ENCODE measurements at places on chromosomes 5 and 9.

DNA sequence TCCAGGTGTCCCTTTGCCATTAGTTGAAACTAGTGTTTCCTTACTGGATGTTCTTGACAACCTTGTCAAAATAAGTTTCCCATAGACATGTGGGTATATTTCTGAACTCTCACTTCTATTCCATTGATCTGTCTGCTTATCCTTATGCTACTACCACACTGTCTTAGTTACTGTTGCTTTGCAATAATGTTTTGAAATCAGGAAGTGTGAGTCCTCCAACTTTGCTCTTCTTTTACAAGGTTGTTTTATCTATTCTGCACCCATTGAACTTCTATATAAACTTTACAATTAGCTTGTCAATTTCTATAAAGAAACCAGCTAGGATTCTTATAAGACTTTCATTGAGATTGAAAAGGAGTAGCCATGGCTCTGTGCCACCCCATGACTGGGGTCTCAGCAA is 24.3 kb downstream of the CD14 start:
- no peak for DNase-seq

DNA sequence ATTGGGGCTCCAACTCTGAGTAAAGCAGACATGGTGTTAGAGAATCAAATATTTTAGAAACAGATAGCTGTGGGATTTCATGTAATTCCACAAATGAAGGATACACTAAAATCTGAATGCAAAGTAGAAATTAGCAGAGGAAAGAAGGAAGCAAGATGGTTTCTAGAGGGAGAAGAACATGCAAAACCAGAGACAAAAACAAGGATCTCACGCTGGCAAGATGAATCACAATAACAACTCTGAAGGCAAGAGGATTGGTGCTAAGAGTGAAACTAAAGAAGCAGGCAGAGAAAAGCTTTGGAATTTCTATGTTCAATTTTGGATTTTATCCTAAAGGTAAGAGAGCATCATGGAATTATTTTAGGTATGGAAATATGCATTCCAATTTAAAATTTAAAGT is 857.2 kb upstream of the COX7C start:
- DNase-seq = no peak

DNA sequence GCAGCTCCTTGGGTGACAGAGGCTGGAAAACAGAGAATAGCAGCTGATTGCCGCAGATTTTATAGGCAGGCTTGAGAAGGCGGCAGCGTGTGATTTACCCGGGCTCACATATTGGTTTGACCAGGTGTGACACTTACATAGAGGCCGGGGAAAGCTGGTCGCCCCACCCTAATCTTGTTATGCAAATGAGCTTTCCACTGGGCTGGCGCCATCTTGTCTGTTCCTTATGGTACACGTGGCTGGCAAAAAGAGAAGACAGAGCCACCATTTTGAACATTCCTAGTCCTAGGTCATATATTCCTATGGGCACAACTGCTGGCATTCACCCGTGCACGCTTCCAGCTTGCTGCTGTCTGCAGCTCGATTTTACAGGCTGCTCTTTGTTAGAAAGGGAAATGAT is 11.3 kb upstream of the SPZ1 start:
- DNase-seq = no peak

GRCh38 chr9:136516191-136516654 is 29.6 kb downstream of the NOTCH1 start:
- DNase-seq = no peak

DNA sequence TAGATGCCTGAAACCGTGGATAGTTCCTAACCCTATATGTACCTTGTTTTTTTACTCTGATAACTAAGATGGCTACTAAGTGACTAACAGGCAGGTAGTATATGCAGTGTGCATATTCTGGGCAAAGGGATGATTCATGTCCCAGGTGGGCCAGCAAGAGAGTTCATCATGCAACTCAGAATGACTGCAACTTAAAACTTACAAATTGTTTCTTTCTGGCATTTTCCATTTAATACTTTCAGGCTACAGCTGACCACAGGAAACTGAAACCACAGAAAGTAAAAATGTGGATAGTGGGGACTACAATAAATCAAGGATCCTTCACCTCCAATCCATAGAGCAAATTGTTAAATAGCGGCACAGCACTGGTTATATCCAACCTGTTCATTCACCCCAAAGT is 30.7 kb upstream of the VCAN start:
- no peak for DNase-seq

- DNase-seq = no peak
These were observed 13.9 kb upstream of the HAND1 start for GRCh38 chr5:154491941-154492340.

- DNase-seq = no peak
These were observed 150.6 kb upstream of the IQGAP2 start for GRCh38 chr5:76252437-76252836.

DNA sequence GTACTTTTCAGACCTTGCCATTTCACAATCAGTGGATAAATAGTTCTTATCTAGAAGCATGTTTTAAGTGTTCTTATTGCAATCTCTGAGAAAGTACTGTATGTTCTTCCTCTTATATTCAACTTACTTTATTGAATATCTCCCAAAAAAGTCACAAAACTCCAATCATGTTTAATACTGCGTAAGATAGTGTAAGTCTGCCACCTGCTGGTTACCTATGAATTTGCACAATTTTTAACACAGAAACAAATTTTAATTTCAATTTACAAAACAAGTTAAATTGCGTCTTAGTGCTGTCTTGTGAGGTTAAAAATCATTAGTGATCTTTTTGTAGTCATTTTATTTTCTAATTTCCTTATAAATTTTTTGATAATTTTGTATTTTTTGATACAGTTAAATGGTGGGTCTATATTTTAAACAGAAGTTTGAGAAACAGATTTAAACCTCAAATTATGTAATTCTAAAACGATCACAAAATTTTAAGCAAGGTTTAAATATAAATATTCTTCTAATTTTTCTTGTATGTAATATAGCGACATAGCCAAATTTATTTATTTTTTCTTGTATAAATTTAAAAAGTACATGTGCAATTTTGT is 115.8 kb downstream of the EMB start:
- DNase-seq = no peak

DNA sequence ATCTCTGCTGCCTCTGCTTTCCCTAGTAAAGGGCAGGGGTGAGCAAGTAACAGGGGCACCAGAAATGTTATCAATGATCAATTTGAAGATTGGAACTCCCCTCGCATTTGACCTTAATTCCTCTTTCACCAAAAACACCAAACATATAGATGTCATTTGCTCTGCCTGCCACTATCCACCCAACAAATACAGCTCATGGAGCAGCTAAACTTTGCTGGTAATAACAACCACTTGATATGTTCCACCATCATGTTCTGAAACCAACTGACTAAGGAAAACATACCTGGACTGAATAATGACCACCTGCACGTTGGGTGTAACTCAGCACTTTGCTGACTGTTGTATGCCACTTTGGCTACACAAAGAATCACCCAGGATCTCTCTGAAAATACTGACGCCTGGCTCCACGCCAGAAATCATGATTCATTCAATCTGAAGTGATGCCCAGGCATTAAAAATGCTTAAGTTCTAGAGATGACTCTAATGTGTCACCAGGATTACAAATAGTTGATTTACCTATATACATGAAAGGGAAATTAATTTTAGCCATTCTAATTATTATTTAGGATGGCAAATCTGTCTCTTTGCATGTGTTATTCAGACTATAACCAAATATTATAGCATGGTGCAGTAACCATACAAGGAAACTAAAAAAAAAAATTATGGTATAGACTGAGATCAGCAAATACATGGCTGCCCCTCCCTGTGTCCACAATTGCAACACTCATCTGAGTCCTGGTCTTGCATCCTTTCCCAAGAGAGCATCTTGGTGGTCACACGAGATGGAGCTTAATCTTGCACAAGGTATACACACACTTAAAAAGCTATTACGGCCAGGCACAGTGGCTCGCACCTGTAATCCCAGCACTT is 43.1 kb upstream of the TTC39B start:
- no peak for DNase-seq

DNA sequence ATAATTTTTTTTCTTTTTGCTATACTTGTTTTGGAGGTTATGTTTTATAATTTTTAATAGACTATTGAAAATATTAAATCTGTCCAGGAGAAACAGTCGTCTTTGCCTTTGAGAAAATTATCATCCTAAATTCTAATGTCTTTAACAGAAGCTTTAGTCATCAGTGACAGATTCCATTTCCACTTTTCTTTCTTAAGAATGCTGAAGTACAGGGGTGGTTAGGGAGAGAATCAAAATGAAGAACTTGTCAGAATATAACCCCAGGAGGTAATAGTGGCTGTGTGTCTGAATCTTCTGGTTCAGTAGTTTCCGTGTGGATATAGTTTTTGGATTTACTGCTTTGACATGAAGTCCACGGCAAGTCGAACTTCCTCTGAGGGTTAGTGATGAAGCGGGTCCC is 111.8 kb downstream of the DAPK1 start:
- DNase-seq = no peak

GRCh38 chr5:141650851-141651727 is at the start of gene FCHSD1:
FCHSD1 (minus strand) TSS chr5:141651418; CDS start chr5:141651368, 50 bp downstream.
- peak; percentile 70 for DNase-seq

- DNase-seq = no peak
These were observed 74.3 kb downstream of the NLN start for GRCh38 chr5:65796269-65796668.

GRCh38 chr5:135476615-135477581 is 24.7 kb upstream of the TIFAB start:
- DNase-seq = no peak

DNA sequence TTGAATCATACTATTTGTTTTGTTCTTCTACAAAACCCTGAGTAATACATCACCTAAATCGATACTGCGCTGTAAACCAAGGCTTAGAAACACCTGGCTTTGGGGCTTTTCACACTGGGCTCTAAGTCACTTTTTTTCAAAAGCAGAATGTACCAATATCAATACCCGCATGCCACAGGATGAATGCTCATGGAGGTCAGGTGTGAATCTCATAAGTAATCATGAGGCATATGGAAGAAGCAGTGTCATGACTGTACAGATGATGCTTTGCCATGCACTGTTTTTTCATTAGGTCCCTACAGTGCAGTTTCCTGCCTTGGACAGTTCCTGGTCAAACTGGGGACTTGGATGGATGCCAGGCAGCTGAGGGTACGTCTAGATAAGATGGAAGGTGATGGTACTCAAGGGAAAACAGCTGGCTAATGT is 49.0 kb upstream of the ATG10 start:
- DNase-seq = no peak

- no peak for DNase-seq
These were observed 85.4 kb downstream of the ANKRD55 start for GRCh38 chr5:56147659-56148230.

DNA sequence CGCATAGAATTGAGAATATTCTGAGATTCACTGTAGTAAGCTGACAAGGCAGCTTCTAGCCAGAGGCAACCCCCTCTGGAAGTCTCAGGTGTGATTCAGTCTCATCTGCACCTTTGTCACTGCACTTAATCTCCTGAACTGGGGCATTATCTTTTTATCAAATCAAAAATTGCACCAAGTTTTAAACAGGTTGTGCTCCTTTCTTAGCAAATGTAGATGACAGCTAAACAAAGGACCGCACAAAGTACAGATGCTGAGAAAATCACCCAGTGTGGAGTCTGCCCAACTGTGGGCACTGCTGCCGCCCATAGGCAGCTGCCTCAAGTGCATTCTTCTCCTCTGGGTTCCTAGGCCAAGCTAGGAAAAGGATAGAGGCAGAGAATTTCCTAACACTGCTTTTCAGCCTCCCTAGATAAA is 51.1 kb downstream of the STARD4 start:
- no peak for DNase-seq

DNA sequence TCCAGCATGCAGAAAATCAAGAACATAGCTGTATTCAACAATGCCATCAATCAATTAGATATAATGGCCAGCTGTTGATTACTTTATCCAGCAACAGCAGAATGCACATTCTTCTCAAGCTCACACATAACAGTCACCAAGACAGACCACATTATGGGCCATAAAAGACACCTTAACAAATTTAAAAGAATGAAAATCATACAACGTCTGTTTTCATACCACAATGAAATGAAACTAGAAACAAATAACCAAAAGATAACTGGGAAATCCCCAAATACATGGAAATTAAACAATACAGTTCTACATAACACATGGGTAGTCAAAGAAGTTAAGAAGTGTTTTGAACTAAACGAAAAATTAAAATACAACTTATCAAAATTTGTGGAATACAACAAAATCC is 130.9 kb upstream of the GNA14 start:
- no peak for DNase-seq

DNA sequence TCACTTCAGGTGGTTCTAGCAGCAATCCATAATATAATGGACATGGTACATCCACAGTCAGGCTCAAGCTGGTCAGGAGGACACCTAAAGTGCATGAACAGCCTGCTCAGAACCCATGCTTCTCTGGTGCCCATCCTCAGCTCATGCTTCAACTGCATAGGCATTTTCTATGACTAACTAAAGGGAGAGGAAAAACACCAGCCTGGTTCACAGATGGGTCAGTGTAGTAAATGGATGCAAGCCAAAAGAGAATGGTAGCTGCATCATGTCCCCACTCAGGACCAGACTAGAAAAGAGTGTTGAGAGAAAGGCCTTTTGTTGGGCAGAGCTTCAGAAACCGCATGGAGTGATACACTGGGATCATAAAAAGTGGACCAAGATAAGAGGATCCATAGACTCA is 556.6 kb downstream of the TLE1 start:
- DNase-seq = no peak

DNA sequence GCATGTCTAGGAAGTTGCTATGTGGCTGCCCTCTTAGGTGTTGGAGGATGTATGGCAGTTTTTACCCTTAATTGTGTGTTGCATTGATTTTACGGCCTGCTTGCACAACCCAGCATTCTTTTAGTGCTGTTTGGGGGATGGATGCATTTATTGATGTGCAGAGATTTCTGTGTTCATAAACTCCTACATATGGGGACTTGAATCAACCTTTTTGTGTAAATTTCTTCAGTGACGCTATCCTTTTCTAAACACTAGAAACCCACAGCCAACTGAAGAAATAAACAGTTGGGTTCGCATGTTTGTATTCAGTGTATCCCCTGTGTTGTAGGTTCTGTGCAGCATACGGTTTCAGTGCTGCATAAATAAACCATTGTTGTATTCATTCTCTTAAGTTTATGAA is 263.7 kb downstream of the RASEF start:
- DNase-seq = no peak

- no peak for DNase-seq
These were observed 119.5 kb upstream of the CTNND2 start for GRCh38 chr5:12023614-12024241.

DNA sequence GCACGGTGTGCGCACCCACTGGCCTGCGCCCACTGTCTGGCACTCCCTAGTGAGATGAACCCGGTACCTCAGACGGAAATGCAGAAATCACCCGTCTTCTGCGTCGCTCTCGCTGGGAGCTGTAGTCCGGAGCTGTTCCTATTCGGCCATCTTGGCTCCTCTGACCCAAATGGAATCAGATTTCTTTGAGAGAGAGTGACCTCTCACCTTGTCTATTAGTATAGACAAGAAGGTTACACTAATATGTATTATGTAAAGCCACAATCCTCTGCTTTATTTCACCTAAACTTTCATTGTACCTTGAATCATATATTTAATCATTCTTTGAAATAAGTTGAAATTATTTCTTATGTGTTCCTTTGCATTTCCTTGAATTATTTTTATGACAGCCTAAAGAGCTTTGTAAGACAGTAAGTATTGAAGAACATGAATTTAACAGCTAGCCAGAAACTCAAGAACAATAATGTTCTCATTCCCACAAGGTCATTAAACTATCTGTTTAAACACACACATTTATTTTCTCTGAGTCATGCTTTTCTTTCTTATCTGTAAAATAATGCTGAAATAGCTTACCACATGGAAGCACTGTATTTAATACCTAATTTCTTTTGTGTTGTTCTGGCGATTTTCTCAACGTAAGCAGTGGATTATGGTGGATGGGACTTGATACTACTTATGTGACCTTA is 91.8 kb upstream of the DMRTA1 start:
- no peak for DNase-seq

Data from stimulated activated CD8-positive, alpha-beta memory T cell treated with anti-CD3 and anti-CD28 coated beads, Interleukin-2, amount 100 ng/mL, for 1 hour (primary cell).